ENCODE measurements at places on chromosomes 7 and 10.

GRCh38 chr10:101065481-101066145, 3.8 kb downstream of the KAZALD1 start:
- no peak for DNase-seq

GRCh38 chr10:115103700-115104099, 10.5 kb downstream of the ATRNL1 start:
- no peak for DNase-seq

GRCh38 chr10:28853195-28853594, 175.9 kb downstream of the BAMBI start:
- DNase-seq, result no peak

DNA sequence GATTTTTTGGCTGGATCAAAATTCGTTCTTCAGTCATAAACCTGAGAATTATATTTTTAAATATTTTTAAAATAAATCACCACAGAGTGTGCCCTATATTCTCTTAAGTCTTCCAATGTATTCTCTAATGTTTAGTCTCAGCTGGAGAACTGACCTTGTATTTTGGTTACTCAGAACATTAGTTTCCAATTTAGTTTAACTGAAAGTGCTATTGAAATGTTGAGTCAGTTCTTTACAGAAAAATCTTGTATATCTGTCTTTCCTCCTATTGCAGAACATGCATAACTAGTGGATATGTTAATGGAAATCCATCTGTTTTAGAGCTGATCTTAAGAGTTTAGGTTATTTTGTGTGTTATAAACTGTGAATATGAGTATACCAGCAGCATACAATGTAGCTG, 422.7 kb upstream of the IGFBP3 start:
- no peak for DNase-seq

- DNase-seq, result no peak
Measured at GRCh38 chr10:68997211-68997610, 8.6 kb downstream of the KIFBP start.

- no peak for DNase-seq
Measured at GRCh38 chr7:32047075-32047474, 23.1 kb downstream of the PDE1C start.

- no peak for DNase-seq
Measured at GRCh38 chr10:83955406-83955805, 183.9 kb upstream of the GHITM start.

DNA sequence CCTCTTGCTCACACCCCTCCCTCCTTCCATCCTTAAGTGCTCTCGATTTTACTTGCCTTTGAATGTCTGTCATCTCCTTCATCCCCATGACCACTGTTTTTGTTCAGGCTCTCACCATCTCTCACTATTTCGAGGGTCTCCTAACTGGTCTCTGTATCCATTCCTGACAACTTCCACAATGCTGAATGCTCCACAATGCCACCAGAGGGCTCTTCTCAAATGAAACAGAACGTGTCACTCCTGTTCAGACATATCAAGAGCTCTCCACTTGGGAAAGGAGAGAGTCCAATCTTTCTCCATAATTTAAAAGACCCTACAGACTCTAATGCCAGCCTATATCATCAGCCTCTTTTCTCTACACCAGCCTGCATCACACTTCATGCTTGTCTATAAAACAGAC, 9.0 kb upstream of the SLC13A1 start:
- no peak for DNase-seq

DNA sequence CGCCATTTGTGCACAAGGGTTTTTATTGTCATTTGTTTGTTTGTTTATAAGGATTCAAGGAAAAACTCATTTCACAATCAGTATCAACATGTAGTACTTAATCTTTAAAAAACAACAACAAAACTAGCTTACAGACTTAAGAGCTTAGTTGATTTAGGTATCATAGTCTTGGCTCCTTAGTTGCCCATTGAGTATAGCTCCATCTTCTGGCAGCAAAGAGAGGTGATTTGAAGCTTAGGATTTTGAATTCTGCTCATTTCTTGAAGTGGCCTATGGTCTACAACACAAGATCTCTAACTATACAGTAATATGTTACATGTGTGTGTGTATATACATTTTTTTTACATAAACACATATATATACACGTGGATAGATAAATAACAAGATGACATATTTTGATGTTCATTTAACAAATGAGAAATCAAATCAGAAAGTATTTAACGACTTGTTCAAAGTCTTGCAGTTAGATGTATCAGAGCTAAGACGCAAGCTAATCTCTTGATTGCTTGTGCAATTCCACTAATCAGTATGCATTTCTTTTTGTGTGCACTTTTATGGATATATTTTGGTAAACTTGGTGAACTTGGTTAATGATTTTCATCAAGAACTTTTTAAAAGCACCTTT, 307.3 kb downstream of the CAMK1D start:
- peak; percentile 52 for DNase-seq

- no peak for DNase-seq
Measured at GRCh38 chr7:144787127-144787526, 48.7 kb downstream of the TPK1 start.

GRCh38 chr10:72370201-72370722, 15.5 kb upstream of the DNAJB12 start:
- DNase-seq, result no peak
